ENCODE measurements at places on chromosomes 1 and 21.

GRCh38 chr1:224626042-224626441 lies 9.9 kb downstream of the CNIH3 start:
- DNase-seq = peak; percentile 84

GRCh38 chr1:227225715-227226346 lies 92.5 kb downstream of the CDC42BPA start:
- DNase-seq = peak; percentile 84

- DNase-seq = no peak
These were observed 1.8 kb upstream of the MTFR1L start for GRCh38 chr1:25817840-25818501.

- no peak for DNase-seq
These were observed 70.1 kb upstream of the NRIP1 start for GRCh38 chr21:15134701-15135470.

DNA sequence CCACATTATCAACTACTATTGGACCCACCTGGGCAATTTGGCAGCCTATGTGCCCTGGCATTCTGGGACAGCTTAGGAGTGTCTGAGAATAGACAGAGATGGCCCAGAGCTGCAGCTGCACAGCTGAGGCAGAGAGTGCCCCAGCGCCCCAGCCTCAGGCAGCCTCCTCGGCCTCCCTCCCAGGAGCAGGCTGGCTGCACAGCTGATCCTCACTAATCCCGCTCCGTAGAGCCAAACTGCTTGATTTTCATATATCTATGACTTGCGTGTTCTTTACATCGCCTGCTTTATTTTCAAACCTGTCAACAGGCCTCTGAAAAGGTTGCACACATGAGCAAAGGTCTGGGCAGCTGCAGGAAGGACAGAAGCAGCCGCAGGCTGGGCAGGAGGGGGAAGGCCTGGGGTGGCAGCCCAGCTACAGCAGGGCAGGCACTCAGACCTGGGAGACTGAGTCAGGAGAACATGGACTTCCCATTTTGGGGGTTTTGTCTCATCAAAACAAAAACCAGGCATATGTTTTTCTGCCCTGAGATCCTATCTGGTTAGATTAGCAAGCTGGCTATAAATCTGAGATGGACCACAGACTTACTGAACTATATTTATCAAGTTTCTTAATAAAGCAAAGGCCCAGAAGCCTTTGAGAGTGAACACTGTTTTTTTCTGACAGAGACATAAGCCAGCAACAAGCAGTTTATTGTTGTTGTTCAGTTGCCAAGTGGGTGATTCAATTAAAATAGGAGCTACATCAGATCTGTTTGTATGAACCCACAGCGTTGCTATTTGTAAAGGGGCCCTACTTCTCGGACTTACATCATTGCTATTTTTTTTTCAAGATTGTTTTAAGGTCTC lies 301.8 kb upstream of the DUSP10 start:
- DNase-seq = peak; percentile 96

- peak; percentile 62 for DNase-seq
These were observed 20.9 kb upstream of the RHBDL2 start for GRCh38 chr1:38962560-38962959.

- DNase-seq = peak; percentile 96
These were observed 1.9 kb upstream of the ZSCAN20 start for GRCh38 chr1:33470495-33471012.

- DNase-seq = no peak
These were observed 127.5 kb upstream of the CHODL start for GRCh38 chr21:18117176-18117575.

GRCh38 chr1:154968731-154969130 lies 1.8 kb downstream of the SHC1 start:
- no peak for DNase-seq

DNA sequence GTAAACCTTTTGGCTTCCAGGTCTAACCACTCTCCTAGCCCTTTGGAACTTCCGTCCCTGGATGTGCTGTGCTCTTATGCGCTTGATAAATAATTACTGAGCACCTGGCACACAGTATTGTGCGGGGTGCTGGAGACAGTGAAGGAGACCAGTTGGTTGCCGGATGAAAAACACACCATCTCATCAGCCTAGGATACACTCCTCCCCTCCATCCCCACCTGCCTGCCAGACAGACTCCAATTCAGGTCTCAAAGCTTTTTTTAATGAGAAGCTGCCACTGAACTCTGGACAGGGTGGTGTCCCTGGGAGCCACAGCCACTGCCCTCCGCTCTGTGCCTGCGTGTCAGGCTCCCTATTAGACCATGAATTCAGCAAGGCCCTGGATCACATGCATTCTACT lies 9.2 kb downstream of the GNB1 start:
- no peak for DNase-seq

DNA sequence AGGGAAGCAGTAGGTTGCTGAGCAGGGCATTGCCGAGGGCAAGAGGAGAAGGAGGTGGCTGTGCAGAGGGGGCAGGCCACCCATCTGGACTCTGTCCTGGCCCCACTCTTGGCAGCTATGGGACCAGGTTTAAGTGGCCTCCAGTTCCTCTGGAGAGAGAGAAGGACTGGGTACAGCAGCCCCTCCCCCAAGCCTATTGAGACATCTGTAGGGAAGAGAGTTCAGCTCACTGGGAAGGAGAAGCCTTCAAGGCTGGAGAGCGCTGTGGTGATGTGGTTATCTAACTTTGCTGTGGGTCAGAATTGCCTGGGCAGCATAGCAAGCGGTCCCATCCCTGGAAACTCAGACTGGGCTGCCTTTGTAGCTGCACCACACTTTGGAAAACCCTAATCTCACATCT lies 93.9 kb downstream of the KCNJ15 start:
- DNase-seq = peak; percentile 34

Data from EH (cell line).